ENCODE measurements at places on chromosomes 3 and 15. TPM values are rescaled to one million over a fixed set of nuclear protein-coding genes. Genes with fewer than 3 reads are reported as not detected.

LRRC31 gene
- not detected for total RNA-seq

ROPN1 gene
- not detected for total RNA-seq

TMEM207 gene
- total RNA-seq, result not detected

CFAP20DC gene
- total RNA-seq, result 1.4 TPM

TLR9 gene
- total RNA-seq, result 1.6 TPM

SCAMP5 gene
- 0.22 TPM for total RNA-seq

LDHAL6B gene
- total RNA-seq, result not detected

DNA sequence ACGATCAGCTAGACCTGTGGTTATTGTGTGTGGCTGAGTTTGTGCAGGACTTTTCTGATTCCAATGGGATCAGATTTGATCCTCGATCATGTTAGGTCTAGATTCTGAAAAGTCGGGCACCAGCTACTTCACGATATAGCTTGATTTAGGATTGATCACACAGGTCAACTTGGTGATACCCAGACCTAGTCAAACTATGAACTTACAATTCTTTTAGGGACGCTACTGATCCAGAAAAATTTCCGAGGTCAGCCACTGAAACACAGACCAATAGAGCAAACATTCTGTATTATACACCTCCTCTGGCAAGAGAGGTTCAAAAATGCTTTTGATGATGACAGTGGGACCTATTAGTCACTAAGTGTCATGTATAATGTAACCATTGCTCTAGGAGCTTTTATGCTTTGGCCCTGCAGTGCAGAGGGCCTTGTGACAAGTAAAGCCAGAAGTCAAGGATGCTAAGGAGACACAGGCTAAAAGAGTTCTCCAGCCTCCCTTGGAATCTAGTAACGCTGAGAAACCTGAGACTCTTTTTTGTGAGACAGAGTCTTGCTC, 115.6 kb upstream of the MB21D2 start:
- DNase-seq, result no peak

DNA sequence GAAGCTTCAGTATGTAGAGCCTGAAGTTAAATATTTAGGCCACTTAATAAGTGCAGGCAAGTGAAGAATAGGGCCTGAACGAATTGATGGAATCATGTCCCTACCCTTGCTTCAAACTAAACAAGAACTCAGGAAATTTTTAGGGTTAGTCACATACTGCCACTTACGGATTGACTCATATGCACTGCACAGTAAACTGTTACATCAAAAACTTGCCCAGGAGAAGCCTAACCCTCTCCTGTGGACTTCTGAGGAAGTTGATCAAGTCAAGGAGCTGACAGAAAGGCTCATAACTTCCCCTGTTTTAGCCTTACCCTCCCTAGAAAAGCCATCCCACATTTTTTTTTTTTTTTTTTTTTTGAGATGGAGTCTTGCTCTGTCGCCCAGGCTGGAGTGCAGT, 20.6 kb upstream of the KBTBD12 start:
- DNase-seq, result no peak

DNA sequence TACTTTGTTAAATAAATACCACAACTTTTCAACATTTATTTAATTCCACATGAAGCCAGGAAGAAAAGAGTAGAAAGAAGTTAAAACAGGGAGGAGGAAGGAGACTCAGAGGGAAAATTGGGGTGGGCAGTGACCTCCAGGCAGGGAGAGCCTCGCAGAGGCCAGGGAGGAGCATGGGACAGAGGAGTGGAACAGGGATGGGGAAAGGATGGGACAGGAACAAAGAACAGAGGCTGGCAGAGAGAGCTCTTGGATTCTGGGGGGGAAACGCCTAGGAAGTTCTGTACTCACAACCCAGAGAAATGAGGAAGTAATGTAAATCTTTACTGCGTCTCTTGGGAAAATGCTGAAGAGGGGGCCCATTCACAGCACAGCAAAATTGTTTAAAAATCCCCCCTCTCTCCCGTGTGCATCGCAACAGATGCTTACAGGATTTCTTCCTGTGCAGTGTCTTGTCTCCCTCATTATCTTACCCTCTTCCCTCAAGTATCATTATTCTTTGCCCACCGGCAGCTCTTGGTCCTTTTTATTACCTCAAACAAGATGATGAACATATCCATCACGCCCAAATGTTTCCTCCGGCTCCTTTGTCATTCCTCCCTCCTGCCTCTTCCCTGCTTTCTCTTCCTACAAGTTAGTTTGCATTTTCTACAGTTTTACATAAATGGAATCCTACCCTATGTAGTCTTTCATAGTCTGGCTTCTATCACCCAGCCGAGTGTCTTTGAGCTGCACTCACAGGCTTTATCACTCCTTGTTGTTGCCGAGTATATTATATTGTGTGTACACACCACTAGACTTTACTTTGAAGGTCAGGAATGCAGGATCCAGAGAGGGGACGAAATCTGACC, 65.5 kb downstream of the ARHGAP31 start:
- no peak for DNase-seq

DNA sequence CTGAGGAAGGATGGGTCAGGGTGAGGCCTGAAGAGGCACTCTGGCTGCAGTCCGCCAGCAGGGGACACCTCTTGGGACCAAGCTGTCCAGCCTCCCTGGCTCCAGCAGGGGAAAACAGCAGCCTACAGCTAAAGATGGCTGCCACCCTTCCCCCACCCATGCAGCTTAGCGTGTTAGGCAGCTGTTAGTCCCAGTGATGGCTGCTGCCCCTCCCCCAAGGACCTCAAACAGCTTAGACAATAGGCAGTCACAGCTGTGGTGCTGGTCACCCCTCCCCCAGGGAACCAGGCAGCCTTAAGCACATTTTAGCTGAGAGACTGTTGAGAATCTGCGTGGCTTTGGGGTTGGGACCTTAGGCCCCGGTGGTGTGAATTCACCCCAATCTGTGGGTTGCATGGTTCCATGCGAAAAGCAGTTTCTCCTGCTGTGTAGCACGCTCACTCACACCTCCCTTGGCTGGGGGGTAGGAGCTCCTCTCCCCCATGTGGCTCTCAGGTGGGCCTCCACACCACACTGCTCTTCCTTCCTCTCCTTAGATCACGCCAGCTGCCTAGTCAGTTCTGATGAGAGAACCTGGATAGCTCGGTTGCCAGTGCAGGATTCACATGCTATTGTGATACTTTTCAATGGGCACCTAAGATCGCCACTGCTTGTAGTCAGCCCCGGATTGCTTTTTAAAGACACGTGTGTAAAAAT, 140.5 kb upstream of the CADPS start:
- DNase-seq, result no peak

GRCh38 chr3:176051766-176052165, 1145.5 kb downstream of the TBL1XR1 start:
- DNase-seq, result no peak

DNA sequence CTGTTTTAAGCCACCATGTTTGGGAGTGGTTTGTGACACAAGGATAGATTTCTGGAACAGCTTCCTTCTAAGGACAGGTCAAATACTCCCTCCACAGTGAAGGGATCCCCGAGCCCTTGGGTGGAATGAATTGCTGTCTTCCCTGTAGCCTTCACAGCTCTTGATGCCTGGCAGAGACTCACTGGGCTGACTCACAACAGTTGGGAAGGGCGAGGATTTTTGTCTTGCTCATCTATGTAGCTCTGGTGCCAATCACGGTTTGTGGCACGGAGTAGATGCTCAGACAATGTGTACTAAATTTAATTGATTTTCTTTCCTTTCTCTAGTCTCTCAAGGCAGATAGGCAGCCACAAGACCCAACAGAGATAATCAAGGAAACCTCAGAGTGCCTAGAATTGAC, 27.0 kb downstream of the CRYGS start:
- no peak for DNase-seq

GRCh38 chr3:30550246-30550645, 56.2 kb upstream of the TGFBR2 start:
- no peak for DNase-seq

DNA sequence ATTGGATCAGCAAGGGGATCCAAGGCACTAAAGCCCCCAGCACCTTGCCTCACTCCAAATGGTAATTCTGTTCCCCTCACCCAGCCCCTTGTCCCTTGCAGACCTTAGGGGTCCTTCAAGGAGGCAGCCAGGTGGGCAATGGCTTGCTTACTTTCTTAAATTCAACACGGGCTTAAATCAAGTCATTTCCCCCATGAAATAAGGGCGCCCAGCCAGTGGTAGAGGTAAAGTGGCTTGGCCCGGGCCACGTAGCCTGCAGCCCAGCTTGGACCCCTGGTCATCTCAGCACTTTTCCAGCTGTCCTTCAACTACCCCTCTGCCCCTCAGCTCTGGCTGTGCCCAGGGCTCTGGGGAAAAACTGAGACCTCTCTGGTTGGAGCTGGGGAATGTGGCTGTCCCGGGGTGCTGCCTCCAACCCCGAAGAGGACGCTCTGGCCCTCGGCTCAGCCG, 1.2 kb downstream of the PSTPIP1 start:
- no peak for DNase-seq

GRCh38 chr3:187875863-187876262, 130.6 kb upstream of the BCL6 start:
- DNase-seq, result no peak

- peak; percentile 40 for DNase-seq
Measured at GRCh38 chr15:72342385-72342784, 22.4 kb upstream of the CELF6 start.

GRCh38 chr3:110016235-110016815, 679.0 kb upstream of the DPPA4 start:
- no peak for DNase-seq

DNA sequence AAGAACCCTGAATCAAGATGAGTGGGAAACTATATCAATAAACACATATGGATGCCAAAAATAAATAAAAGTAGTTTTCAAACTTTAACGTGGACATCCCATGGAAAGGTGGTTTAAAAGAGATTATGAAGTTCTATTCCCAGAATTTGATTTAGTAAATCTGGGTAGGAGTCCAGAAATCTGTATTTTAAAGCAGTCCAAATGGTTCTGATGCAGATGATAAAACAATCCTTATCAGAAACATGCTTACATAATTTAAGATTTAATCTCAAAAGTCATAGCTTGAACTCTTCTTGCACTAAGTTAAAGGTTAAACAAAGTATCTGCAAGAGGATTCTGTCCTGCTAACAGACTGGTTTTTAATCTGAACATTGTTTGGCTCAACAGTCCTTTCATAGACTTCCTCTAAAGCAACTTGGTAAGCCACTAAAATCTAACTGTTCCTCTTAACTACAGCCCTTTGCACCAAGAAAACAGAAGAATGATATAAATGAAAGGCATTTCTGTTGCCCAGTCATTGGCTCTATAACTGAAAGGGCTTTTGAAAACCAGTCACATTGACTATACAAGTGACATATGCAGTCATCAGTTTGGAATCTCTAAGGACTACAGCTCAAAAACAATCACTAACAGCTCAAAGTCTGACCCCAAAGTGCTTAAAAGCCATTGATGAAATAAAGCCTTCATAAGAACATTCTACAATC, 23.4 kb upstream of the MAP4 start:
- no peak for DNase-seq

DNA sequence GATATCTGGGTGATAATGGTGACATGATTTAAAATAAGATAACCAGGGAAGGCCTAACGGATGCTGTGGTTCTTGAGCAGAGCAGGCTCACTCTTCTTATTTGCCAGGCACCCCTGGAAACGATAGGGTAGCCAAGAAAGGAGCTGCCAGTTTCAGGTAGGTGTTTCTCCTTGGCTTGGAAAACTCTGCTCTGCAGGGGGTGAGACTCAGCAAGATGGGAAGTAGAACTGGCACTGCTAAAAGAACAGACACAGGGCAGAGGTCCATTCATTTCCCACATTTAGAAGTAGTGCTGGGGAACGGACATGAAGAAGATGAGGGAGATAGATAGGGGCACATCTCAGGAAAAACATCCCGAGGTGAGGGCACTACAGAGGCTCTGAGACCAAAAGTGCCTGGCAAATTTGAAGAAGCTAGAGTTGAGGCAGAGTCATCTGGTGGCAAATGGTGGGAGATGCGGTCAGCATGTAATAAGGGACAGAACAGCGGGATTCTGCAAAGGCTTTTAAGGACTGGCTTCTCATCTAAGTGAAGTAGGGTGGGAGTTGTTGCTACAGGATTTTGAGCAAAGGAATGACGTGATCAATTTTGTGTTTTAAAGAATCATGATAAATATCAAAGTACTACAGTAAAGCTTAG, 323.4 kb upstream of the PLSCR5 start:
- DNase-seq, result no peak

DNA sequence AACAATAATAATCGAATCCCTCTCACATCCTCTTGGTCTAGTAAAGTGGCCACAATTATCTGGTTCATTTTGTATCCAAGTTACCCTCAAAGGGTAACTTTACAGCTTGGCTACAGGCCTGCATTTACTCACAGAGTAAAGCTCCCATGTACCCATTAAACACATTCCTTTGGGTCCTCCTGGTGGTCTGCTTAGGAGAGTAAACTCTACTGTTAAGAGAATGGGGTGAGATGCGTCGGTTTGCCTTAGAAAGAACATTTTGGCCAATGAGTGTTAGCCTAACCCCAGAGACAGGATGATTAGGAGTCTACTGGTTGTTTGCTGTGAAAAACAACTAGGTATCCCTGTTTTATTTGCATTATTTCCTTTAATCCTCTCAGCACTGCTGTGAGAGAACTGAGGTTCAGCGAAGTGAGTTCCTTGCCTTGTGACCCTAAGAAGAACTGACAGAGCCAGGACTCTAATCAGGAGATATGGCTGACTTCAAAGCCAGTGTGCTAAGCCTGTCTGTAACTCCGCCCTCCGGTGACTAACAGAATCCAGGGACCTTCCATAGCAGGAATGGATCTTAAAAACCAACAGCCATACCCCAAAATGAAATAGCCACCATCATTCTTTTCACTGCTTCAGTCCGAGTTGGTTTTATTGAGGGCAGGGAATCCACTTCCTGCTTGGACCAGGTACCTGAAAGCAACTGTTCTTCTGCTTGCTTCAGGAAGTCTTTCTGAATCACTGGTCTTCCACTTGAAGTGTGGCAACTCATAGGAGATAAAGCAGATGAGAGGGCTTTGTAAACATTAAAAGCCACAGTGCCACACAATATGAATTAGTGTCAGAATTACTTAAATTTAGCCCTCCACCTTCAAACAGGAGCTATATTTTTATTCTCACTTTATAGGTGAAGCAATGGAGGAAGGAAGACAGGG, 317.3 kb upstream of the WNT5A start:
- DNase-seq, result no peak
